ENCODE measurements at places on chromosomes 2 and 18. TPM values are rescaled to one million over a fixed set of nuclear protein-coding genes. Genes with fewer than 3 reads are reported as not detected.

DNA sequence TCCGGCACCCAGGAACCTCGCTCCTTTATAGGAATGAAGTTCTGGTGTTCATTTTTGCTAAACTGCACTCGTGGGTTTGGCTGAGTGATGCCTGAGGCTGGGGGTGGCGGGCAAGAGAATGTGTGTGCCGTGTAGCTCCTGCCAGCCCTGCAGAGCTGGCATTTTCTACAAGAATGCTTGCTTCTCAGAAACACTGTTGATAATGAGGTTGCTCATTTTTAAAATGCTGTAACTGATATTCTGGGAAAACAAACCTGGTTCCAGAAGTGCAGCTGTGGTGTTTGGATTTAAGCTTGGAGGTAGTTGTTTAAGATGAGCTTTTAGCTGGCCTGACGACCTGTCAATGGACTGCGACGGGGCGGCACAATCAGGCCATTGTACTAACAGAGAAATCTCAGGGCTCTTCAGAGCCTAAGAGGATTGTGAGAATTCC, 511.9 kb upstream of the TNP1 start:
- peak; percentile 27 for DNase-seq

- DNase-seq: no peak
Observed at GRCh38 chr2:86347401-86347800, 10.0 kb upstream of the REEP1 start.

DNA sequence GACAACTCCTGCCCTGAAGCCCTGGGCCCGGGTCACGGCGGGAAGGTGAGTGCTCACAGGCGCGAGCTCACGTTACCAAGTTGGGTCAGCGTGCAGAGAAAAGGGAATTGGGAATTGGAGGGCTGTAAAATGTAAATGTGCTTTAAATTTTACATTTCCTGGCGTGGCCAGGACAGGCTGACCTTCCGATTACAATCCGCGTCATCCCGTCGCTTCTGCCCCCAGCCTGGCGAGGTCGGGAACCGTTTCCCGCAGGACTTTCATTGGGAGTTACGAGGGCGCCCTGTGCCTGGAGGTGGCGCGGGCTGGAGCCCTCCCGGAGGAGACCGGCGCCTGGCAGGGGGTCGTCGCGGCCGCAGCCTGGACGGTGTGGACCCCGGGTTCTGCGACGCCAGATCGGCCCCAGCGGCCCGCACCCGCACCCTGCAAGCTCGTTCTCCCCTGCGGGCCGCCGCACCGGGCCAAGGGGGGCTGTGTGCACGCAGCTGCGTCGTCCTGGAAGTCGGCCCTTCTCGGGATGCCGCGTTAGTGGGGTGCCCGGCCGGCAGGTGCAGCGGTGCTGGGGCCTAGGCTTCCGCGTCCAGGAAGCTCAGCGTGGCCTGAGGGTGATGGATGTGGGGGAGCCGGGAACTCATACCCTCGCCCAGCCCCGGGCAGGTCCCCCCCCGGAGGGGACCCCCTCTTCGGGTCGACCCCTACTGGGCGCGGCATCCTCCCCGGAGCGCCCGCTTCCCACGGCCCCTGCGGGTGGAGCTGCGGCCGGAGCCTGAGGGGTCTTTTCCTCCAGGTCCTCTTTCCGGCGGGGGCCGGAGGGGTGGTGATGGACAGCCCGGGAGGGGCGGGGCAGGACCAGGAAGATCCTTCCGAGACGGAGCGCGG, 63.9 kb downstream of the LRRFIP1 start:
- no peak for DNase-seq

- DNase-seq: no peak
Observed at GRCh38 chr2:60028849-60029565, 524.4 kb downstream of the BCL11A start.

GRCh38 chr2:63081404-63081803, 30.8 kb downstream of the OTX1 start:
- DNase-seq: no peak

DNA sequence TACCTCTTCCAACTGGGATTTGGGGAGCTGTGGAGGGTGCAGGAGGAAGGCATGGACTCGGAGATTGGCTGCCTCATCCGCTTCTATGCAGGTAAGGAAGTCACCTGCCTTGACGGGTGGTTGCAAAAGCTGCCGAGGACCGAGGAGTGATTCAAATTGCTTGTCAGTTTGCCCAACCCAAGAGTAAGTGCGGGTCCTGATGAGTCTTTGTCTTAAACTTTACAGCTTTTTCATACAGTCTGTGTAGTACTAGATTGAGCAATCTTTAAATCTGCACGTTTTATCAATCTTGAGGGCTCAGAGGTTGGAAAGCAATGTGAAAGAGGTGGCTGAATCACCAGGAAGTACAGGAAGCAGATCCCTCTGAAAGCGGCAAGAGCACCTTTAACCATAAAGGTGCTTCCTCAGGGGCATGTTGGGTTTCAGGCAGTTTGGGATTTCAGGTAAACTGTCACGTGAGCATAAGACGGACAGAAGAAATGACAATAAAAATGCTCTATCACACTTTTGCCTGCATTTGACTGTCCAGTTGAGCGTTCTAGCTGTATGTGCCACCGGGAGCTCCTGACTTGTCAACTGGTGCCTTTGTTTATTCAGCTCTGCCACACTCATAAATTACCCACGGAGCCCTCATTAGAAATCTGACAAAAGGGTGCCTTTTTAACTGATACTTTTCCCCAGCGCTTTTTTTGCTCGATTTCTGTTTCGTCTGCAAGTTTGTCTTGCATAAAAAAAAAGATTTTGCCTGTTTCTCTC, 2.0 kb downstream of the PHLPP1 start:
- DNase-seq: peak; percentile 68

Gene GPR45
- polyA plus RNA-seq: not detected

Gene ACMSD
- 152 TPM for polyA plus RNA-seq

Gene GPR39
- polyA plus RNA-seq: 4.9 TPM

Data from kidney (tissue), 22 donors.